Kidney epithelial cell (primary cell): ENCODE measurements at places on chromosomes 1 and 21.

- peak; percentile 87 for DNase-seq
These were observed 605.8 kb upstream of the ADAMTS5 start for GRCh38 chr21:27572696-27573095.

DNA sequence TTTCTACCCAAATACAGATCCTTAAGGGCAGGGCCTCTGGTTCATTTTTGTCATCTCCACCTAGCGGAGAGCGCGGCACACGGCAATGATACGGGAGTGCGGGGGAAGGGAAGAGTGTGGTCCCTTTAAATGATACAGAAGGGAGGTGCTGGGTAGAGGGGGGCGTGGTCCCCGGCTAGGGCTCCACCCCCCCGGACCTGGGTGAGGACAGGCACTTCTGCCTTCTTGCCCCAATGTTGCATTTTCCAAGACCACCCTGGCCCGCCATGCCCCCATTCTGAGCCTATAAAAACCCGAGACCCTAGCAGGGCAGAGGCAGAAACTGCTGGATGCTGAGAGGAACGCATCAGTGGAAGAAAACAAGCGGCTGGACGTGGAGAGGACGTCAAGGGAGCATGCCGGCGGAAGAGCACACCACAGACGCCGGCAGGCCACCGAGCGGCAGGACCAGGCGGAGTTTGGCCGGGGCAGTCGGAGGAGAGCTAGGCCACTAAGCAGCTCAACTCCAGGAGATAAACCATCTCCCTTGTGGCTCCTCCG, 30.0 kb downstream of the LRRC3 start:
- no peak for DNase-seq

- no peak for DNase-seq
These were observed 11.7 kb upstream of the ECE1 start for GRCh38 chr1:21301794-21302440.

DNA sequence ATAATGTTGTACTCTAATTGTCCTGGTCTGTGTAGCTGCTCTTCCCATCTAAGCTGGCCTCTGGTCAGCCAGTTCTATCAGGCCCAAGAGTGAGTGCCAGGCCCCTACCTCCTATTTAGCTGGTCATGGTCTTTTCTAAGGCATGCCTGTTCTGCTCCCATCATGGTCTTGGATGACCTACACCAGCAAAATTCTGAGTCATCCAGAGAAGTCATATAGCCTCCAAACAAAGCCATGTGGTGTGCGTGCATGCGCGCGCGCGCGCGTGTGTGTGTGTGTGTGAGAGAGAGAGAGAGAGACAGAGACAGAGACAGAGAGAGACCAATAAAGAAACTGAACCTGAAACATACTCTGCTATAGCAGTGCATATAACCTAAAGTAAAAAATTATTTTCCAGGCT, 254.4 kb downstream of the BRINP2 start:
- DNase-seq: no peak

- no peak for DNase-seq
These were observed 57.5 kb upstream of the PLPPR5 start for GRCh38 chr1:99062192-99062591.

DNA sequence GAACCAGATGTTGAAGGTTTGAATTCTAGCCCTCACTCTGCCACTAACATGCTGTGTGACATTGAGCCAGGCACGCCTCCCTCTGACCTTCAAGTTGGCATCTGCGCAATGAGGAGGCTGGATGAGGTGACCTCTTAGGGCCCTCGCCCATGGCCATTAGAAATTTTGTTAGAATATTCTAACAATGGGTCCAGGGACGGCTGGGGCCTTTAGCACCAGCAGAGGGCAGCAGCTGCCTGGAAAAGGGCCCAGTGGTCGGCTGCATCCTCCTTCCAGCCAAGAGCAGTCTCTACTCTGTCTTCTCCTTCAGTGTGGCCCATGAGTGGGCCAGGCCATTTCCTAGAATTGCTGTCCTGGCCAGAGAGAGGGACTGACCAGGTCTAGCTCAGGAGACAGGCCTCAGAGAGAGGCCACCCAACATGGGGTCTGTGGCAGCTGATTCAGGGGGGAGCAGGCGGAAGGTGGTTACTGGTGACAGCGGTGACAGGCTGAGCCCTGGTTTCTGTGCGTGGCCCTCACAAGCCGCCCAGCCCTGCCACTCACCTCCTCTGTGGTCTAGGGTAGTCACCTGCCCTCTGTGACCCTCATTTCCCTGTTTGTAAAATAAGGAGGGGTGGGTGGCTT, 101.3 kb upstream of the ACTL8 start:
- DNase-seq: no peak

- DNase-seq: no peak
These were observed 23.8 kb upstream of the EDN2 start for GRCh38 chr1:41508290-41508689.

DNA sequence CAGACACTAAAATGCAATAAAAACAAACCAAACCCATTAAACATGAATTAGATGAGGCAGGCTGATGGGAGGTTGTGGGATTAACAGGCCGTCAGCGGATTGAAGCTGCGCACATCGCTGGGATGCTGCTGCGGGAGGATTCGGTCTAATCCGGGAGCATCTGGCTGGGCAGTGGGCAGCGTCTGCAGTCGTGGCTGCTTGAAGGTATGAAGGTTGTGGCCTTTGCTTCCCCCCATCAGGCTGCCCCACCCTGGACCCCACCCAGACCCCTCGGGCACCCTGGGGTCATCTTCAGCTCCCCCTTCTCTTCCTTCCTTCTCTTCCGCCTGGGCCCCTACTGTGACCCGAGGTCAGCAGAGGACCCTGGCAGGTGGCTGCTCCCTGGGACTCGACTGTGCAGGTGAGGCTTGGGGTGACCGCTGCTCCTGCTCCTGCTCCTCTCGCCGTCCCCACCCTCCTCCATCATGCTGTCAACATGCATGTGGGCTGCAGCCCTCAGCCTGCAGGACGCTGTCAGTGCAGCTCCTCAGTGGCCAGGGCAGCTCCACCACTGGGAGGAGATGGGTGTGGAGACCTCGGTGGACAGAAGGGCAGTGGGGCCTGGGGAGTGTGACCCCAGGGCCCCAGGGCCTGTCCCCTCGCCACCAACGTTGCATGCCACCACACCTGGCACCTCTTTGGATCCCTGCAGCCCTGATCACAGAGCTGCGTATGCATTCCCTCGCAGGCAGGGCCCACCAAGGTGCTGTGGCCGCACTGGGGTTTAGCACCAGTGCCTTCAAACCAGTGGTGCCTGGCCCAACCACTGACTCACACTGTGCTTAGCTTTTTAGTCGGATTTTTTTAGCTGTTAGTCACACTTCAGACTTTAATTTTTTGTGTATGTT, 112.2 kb upstream of the COL6A1 start:
- no peak for DNase-seq

- no peak for DNase-seq
These were observed 5.5 kb downstream of the TADA1 start for GRCh38 chr1:166870584-166870983.

- no peak for DNase-seq
These were observed 7.7 kb downstream of the GOLT1A start for GRCh38 chr1:204206121-204206520.

GRCh38 chr1:27042670-27043069, 30.0 kb upstream of the TENT5B start:
- DNase-seq: no peak

DNA sequence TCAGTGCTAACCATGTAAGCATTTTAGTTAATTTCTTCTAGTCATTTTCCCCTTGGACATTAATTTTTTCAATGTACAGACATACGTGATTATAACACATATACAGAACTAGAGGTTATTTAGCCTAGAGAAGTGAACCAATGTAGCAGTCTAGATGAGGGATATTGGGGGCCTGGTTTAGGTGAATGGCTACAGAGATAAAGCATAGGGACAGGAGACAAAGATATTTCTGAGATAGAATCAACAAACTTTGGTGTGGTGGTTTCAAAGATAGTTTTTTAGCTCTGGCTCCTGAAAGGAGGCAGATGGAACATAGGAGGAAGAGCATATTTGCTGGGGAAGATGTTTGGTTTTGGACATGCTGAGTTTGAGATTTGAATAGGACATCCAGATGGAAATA, 23.0 kb downstream of the RLF start:
- DNase-seq: no peak

DNA sequence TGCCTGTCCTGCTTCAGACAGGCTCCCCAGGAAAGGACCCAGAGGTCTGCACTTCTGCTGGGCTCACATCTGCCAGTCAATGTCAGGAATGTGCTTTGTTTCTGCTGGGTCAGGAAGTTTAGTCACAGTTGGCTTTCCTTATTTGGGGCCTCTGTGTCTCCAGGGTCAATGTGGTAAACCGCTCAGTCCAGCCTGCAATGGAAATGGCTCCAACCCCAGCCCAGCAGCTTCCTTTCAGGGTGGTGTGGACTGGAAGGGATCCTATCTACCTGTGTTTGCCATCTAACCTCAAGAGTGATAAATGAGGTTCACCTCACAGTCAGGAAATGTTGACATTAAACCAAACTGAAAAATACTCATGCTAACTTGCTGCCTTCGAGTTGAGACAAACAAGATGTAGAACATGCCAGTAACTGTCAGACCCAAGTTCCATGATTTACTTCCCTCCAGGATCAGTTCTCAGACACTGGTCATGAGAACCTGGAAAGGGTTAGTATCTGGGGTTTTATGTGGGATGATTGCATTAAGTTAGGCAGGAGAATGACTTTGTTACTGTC, 20.3 kb downstream of the ENO1 start:
- DNase-seq: peak; percentile 84

GRCh38 chr1:30904962-30905335, 3.6 kb downstream of the SDC3 start:
- no peak for DNase-seq

DNA sequence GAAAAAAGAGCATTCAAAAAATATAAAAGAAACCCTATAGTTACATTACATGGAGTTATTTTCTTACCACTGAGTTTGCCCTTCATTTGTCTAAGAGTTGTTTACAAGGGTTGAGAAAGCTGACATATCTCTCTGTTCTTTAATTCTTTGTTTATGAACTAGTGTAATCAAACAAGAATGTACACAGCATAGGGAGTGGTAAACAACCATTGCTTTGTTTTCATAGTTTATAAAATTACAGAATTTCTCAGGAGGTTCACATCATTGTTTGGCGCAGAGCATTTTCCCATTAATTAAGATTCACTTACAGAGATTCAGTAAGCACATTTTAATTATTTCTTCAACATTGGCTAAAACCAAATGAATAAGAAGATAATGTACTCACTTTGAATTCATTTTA, 87.6 kb downstream of the IFI44 start:
- DNase-seq: no peak

DNA sequence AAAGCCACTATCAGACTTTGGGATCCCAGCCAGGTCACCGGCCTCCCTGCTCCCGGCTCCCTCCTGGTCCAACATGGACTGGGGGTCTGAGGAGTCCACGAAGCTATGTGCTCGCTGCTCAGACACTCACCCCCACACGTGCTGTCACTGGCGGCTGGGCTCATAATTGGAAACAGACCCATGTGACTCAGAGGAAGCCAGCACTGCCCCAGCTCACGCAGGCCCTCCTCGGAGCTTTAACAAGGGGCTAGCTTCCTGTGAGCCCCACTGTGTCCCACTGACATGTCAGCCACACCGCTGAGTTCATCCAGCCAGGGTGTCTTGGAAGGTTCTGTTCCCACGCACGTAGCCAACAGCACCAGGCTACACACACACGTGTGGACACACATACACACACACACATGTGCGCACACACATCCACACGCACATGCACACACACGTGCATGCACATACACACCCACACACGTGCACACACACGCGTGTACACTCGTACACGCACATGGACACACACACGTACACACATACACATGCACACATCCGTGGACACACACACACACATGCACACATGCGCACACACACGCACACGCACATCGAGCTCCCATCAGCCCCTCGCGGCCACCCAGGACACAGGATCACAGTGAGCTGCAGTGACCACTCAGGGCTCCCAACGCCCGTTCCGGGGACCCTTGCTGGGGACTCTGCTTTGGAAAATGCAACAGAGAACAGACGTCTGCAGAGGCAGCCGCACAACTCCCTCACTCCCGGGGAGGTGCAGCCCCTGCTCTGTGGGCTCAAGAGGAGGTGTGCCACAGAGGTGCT, 18.4 kb upstream of the COL6A2 start:
- no peak for DNase-seq

- no peak for DNase-seq
These were observed 29.1 kb upstream of the ATP2B4 start for GRCh38 chr1:203597331-203598090.
